ENCODE measurements at places on chromosomes 6 and 20.

- peak; percentile 22 for DNase-seq
Measured at GRCh38 chr6:14000901-14001300, 76.1 kb downstream of the RNF182 start.

DNA sequence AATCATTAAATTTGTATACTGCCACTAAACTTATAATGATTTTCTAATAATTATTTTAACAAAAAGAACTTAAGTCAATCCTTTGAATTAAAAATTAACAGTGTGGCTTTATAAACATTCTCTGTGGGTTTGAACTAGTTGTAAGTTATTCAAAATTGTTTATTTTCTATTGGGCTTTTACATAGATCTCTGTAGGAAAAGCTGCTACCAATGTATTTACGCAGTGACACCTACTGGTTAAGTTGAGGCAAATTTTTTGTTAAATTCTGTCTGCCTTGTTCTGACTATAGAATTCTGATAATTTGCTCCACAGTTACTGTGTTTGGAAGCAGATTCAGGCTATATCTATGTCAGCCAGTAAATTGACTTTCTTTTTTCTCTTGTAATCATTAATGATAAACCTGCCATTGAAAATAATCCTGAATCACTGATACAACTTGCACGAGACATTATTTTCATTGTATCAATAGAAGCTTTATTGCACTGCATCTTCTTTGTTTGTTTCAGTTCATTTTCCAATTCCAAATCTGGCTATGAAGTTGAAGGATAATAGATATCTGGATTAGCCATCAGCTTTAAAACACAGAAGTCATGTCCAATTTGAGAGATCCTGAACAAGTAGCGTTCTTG, 66.0 kb upstream of the UTRN start:
- peak; percentile 79 for DNase-seq

DNA sequence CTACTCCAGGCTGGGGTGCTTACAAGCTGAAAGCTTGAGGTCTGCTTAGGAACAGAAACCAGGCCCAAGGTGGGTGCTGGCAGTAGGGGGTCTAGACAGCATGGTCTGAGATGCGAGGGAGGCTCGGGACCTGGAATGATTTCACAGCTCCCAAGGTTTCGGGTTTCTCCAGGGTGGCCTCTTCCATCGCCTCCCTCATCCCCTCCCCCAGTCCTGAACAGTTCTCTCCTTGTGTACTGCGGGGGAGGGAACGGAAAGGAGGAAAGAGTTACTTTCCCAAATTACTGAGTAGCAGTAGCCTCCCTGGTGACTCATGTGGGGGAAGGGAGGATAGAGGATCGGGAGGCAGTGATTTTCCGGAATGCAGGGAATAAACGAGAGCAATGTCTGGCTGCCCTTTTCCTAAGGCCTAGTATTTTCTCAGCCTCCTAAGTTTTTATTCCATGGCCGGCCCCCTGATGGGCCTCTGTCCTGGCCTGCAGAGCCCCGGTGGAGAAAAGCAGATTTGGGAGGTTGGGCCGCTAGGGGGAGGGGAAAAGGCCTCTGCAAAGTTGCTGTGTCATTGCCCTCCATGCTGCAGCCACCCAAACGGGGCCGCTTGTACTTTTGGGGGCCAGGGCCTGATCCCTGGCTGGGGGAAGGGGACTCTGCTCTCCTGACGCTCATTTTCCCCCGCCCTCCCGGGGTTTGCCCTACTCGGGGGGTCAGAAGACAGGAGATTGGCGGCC, 1.5 kb downstream of the BRD2 start:
- peak; percentile 96 for DNase-seq

GRCh38 chr6:44000164-44000842, 126.9 kb downstream of the MRPL14 start:
- no peak for DNase-seq

GRCh38 chr6:124694139-124694705, 268.0 kb upstream of the RNF217 start:
- no peak for DNase-seq

GRCh38 chr6:88670369-88670768, 293.0 kb downstream of the RNGTT start:
- no peak for DNase-seq

DNA sequence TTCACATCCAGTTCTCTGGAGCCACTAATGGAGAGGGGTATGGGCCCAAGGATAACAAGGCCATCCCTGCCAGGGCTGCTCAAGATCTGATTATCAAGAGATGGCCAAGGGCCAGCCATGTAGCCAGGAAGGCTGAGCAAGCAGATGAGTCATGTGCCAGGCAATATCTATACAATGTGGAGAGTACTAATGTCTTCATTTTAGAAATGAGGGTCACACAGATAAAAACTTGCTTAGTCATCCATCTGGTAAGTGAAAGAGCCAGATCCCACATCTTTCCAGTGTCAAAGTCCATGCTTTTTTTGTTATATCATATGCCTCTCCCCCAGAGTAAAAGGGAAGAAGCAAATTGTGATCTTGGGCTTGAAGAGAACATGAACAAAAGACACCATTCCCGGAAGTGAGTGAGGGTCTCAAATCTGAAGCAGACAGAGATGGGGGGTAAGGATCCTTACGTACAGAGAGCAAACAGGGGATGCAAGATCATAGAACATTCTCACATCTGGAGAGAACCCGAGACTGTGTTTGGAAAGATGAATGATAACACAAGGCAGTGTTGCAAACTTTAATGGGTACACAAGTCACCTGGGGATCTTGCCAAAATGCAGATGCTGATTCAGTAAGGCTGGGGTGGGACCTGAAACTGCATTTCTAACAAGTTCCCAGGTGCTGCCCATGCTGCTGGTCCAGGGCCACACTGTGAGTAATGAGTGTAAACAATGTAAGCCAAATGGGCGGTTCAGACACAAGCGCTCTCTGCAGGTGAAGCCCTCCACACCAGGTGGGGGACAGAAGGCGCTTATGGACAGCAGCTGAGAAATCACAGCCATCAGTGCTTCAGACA, 20.0 kb upstream of the GSTA3 start:
- peak; percentile 97 for DNase-seq

GRCh38 chr6:23181356-23182110, 612.2 kb downstream of the HDGFL1 start:
- DNase-seq, result no peak

- DNase-seq, result peak; percentile 66
Measured at GRCh38 chr6:108133594-108134179, 32.1 kb upstream of the NR2E1 start.

GRCh38 chr6:108831104-108831503, 17.1 kb upstream of the ARMC2 start:
- peak; percentile 48 for DNase-seq

GRCh38 chr6:148869585-148869984, 122.8 kb downstream of the UST start:
- DNase-seq, result peak; percentile 72

All from fibroblast of the aortic adventitia (primary cell).